ENCODE measurements at places on chromosomes 2 and 18.
A peak's percentile ranks its signal among the peaks of the same experiment; 100 is the strongest.

DNA sequence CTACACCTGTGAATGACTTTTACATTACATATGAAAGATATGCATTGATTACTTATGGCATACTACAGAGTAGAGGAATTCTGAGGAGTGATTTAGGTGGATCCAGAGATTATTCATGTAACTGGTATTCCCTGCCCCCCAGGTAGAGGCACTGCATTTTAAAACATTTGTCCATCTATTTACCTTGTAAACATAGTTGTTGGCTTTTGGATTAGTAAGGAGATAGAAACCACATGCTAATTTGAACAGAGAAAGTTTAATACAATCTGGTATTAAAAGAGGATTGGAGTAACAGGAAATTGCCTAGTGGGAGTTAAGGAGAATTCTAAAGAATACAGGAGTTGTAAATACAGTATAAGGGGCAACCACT, 15.9 kb downstream of the GALNT3 start:
- no peak for DNase-seq

GRCh38 chr18:7927119-7927518, 360.0 kb downstream of the PTPRM start:
- DNase-seq = no peak

- no peak for DNase-seq
Measured at GRCh38 chr2:220120041-220120440, 492.6 kb downstream of the SLC4A3 start.

DNA sequence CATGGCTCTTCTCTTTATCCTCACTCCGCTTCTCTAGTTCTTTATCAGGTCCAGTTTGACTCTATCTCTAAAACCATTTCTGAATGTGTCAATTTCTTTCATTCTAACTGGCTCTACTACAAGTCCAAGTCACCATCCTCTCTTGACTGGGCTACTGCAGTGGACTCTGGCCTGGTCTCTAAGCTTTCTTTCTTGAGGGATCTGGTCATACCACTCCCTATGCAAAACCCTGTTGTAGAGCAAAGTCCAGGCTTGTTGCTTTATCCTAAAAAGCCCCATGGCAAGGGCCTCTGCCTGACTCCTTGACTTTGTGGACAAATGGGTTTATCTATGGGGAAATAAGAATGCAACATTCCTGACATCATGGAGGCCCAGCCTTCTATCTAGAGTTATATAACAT, 87.1 kb downstream of the BCL2L11 start:
- no peak for DNase-seq

DNA sequence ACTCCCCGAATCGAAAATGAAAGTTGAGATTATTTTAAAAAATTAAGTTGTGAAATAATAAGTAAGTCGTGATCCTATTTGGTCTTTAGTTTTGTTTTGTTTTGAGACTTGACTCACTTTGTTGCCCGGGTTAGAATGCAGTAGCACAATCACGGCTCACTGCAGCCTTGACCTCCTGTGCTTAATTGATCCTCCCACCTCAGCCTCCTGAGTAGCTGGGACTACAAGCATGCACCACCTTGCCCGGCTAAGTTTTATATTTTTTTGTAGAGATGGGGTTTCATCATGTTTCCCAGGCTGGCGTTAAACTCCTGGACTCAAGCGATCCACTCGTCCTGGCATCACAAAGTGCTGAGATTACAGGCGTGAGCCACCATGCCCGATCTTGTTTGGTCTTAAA, 326.2 kb downstream of the MYCN start:
- DNase-seq = no peak

DNA sequence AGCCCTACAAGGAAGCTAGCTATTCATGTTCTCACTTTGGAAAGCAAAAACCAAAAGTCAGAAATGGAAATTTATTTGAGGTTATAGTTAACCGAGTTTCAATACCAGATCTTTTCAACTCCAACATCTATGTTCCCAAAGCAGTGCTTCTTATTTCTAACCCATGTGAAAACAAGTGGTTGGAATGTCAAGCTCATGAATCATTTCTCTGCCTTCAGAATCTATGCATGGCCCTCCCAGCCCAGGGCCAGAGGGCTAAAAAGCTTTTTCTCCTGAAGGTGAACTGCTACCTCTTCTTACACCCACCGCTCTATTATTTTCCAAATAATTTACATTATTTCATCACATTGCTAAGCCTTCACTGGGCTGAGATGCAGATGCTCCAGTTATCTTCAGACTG, 158.4 kb downstream of the SP3 start:
- no peak for DNase-seq

- no peak for DNase-seq
Measured at GRCh38 chr2:222993920-222994650, 57.9 kb upstream of the KCNE4 start.

GRCh38 chr2:227608561-227609338, 5.9 kb downstream of the SCYGR3 start:
- no peak for DNase-seq

GRCh38 chr18:51235009-51235789, 37.7 kb upstream of the MEX3C start:
- DNase-seq = no peak

DNA sequence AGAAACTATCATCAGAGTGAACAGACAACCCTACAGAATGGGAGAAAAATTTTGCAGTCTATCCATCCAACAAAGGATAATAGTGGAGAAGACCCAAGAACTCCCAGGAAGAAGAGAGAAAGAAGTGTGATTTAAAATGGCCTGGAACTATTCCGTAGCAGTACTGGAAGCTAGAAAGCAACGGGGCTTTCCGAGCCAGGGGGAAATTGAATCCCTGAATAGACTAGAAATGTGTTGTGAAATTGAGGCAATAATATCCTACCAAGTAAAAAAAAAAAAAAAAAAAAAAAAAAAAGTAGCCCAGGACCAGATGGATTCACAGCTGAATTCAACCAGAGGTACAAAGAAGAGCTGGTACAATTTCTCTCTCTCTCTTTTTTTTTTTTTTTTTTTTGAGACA, 69.3 kb downstream of the FARP2 start:
- DNase-seq = no peak

GRCh38 chr18:25510096-25510495, 158.1 kb upstream of the ZNF521 start:
- no peak for DNase-seq

GRCh38 chr2:239912938-239913635, 112.1 kb downstream of the NDUFA10 start:
- DNase-seq = no peak

GRCh38 chr18:72208920-72209676, 335.0 kb downstream of the CBLN2 start:
- no peak for DNase-seq

DNA sequence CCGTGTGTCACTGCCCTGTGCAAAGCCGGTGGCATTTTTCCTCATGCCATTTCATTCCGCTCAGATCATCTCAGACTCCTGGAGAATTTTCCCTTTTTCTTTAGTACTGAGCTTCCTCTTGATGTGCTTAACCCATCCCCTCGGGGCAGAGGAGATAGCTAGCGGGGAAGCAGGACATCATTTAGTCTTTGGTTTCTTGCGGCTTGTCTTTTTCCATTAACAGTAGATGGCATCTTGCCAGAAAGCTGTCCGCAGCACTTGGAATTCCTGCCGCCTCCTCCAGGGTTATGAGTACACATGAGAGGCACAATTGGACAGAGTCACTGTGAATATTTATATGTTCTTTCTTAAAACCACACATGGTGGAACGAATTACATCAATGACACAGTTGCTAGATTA, 226.6 kb downstream of the ALPK2 start:
- peak; percentile 34 for DNase-seq

GRCh38 chr18:22005191-22005841, 164.1 kb upstream of the GATA6 start:
- DNase-seq = no peak

- no peak for DNase-seq
Measured at GRCh38 chr2:60337142-60337497, 216.3 kb downstream of the BCL11A start.

DNA sequence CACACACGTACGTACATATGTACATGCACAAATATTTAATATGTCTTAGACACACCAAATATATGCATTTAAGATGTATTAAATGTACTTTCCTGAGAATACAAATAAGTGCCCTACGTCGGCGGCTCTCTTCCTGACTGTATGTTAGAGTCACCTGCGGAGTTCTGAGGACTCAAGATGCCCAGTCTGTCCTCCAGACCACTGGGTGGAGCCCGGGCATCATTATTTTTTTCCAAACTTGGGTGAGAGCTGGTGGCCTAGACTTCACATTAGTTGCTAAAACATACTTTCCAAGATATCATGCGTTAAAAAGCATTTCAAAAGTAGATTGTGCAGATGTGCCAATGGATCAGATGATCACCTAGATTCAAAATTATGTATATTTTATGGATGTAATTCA, 2.9 kb downstream of the IL18R1 start:
- no peak for DNase-seq

- no peak for DNase-seq
Measured at GRCh38 chr2:34337735-34338134, 738.6 kb upstream of the FAM98A start.

DNA sequence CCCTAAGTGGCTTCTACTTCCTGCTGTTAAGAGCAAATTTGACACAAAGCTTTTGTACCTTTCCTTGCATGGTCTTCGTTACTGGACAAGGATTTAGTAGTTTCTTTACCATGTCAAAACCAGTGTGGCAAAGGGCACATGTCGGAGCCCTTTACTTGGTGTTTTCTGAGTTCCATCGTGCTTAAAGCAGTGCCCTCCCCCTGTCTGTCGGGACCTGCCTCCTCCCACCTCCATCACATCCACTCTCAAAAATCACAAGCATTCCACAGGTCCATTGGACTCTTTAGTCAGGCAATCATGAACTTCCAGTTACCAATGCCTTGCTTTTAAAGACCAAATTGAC, 763 bp downstream of the CCDC141 start:
- DNase-seq = no peak

GRCh38 chr2:48849770-48850169, 94.2 kb upstream of the LHCGR start:
- no peak for DNase-seq

- DNase-seq = no peak
Measured at GRCh38 chr2:118250463-118250862, 162.2 kb downstream of the INSIG2 start.

GRCh38 chr18:12946549-12947284, 1.1 kb upstream of the SEH1L start:
- DNase-seq = peak; percentile 12

- DNase-seq = no peak
Measured at GRCh38 chr2:171579481-171579880, 57.2 kb downstream of the CYBRD1 start.

DNA sequence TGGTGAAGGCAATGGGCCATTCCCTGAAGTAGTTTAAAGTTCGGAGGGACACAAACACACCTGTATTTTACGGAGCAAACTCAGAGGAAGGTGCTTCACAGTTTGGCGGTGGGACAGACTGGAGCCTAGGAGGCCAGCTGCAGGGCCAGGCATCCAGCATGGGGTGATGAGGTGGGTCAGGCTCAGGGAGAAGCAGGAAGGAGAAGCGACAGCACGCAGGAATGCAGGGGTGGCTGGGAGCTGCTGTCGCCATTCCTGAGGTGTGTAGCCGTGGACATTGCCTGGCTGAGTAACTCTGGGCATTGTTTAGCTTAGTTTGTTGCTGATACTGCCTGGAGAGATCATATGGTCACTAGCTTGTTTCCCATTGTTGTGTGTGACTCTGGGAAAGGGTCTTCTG, 35.8 kb upstream of the METTL21A start:
- no peak for DNase-seq

DNA sequence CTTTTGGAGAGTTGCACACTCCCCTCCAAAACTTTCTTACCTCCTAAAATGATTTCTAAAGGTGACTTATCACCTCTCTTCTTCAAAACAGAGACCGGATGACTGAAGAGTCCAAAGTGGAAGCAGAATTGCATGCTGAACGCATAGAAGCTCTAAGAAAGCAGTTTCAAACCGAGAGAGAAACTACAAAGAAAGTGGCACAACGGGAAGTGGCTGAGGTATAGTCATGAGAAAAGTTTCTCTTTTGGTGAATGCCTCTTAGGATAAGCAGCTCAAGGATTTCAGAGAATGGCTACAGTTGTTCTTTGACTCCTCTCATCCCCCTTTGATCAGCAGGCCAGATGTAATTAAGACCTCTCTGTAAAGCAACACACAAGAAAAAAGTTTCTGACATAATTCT, 73.6 kb downstream of the GTF3C3 start:
- DNase-seq = no peak

- no peak for DNase-seq
Measured at GRCh38 chr2:156532989-156533388, 96.8 kb downstream of the GPD2 start.

Data from glomerular endothelial cell (primary cell).